ENCODE measurements at places on chromosomes 1 and 21. TPM values are rescaled to one million over a fixed set of nuclear protein-coding genes. Genes with fewer than 3 reads are reported as not detected.

KLHDC9 gene
- total RNA-seq = 7.0 TPM

- no peak for DNase-seq
These were observed 11.9 kb downstream of the PRRX1 start for GRCh38 chr1:170675865-170676264.

SPATA45 gene
- total RNA-seq = not detected

GRCh38 chr1:14755518-14756252 is 157.2 kb downstream of the KAZN start:
- no peak for DNase-seq

DNA sequence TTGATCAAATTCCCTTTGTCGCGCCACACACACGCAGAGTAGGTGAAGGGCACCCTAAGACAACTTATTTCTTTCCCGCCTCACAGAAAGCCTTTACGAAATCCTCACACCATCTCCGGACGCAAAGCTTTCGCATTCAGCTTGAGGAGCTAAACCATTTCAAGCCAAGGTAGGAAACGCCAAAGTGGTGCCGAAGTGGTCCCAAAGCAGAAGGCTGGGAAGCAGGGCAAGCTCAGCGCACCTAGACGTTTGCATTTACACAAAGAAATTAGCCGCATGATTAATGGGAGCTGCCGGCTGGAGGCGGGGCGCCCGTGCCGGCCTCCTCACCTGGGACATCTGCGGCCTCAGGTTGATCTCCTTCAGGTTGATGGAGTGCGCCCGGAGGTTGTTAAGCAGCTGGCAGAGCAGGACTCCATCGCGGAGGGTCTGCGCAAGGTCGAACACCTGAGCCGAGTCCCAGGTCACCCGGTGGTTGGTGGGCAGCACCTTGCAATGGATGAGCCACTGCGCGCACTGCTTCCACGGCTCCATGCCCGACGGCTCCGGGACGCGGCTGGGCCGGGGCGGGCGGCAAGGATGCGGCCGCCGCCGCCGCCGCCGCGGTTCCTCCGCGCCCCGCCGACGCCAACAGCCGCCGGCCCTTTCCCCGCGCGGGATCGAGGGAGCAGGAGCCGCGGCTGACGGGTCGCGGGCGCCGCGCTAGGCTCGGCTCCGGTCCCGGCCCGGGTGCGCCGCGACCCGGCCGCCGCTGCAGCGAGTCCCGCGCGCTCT is 457 bp downstream of the VAV3 start:
- DNase-seq = no peak

- DNase-seq = no peak
These were observed 546.4 kb downstream of the OMA1 start for GRCh38 chr1:58000116-58000515.

DNA sequence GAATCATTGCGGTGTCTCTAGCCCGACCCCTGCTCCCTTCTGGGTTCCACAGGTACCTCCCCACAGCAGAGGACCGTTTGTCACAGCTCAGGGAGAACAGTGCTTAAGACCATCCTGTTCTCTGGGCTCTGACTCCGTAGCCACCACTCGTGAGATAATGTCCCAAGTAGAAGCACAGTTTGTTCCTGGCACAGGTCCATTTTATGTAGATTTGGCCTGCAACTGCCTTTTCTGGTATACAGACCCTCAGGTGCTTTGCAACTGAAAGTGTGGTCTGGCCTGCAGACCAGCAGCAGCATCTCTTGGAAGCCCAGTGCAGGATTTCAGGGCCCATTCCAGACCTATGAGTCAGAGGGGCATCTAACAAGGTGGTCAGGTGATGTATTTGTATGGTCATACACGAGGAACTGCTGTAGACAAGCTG is 28.4 kb upstream of the TMEM125 start:
- DNase-seq = no peak

- DNase-seq = no peak
These were observed 42.8 kb upstream of the RASAL2 start for GRCh38 chr1:178051071-178051470.

- DNase-seq = no peak
These were observed 142.9 kb upstream of the DUSP10 start for GRCh38 chr1:221884821-221885220.

- no peak for DNase-seq
These were observed 7.9 kb downstream of the TIAM1 start for GRCh38 chr21:31335957-31336738.

DNA sequence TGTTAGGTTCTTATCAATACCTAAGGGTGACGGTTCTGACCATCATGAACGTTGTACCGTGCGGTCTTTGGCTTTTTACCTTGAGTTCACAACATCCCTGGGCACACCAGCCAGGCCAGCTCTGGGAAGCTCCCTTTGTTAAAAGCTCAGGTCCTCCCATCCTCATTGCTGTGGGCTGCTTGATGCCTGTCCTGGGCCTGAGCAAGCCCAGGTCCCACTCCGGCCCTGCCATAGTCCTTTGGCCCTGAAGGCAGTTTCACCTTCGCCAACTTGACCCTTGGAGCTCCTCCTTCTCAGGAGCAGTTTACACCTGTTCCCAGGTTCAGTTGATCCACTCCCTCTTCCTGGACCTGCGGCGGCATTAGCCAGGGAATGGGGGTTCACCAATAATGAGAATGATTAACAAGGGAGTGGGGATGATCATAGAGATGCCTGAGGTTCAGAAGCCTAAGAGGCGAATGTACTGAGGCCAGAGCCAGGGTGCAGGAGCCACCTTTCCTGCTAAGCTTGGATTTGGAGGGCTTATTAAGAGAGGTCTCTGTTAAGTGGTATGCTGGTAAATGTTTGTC is 40.2 kb downstream of the DHCR24 start:
- DNase-seq = no peak

TEKT2 gene
- total RNA-seq = 1.6 TPM

GJA5 gene
- total RNA-seq = 1.2 TPM

DNA sequence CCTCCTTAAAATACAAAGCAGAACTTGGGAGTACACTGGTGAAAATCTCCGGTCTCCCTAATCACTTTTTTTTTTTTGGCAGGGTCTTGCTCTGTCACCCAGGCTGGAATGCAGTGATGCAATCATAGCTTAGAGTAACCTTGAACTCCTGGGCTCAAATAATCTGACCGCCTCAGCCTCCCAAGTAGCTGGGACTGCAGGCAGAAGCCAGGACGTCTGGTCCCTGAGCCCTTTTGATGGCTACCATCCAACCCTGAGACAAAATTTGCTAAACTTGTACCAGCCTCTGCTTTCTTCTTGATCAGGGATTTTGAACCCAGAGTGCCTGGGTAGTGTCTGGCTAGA is 4.1 kb downstream of the L1TD1 start:
- no peak for DNase-seq

CACNA1S gene
- total RNA-seq = not detected

RNU1-3 gene
- total RNA-seq = 5,169 TPM

DNA sequence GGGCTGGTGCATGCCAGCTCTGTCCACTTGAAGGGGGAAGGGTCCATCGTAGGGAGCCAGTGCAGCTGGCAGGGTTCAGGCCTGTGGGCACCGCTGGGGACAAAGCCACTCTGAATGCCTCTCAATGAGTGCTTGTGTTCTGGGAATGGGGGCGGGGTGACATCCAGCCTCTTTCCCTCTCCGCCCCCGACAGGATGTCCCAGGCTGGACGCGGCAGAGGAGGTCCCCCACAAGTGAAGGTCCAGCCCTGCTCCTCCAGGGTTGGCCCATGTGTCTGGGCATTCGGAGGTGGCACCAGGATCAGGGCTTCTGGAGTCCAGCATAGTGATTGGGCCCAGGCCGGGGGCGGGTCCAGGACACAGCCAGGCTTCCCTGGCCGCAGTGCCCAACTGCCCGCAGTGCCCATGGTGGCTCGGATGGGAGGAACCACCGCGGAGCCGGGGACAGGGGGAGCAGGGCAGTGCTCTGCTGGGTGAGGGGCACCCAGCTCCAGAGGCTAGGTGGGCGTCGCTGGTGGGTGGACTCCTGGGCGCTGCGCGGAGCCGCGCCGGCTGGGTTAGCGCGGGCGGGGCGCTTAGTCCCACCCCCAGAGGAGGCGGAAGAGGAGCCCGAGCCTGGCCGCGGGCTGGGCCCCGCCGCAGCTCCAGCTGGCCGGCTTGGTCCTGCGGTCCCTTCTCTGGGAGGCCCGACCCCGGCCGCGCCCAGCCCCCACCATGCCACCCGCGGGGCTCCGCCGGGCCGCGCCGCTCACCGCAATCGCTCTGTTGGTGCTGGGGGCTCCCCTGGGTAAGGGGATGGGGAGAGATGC is at the start of gene SHISA4:
Gene SHISA4, plus strand, starts transcription at position 617 of the 808 bp plus-strand sequence. Its CDS starts 97 bp downstream, at position 714.
- peak; percentile 86 for DNase-seq
